ENCODE measurements at places on chromosomes 6 and 20.
A peak's percentile ranks its signal among the peaks of the same experiment; 100 is the strongest.

GRCh38 chr20:20465252-20465651, 97.3 kb downstream of the INSM1 start:
- DNase-seq, result peak; percentile 3

DNA sequence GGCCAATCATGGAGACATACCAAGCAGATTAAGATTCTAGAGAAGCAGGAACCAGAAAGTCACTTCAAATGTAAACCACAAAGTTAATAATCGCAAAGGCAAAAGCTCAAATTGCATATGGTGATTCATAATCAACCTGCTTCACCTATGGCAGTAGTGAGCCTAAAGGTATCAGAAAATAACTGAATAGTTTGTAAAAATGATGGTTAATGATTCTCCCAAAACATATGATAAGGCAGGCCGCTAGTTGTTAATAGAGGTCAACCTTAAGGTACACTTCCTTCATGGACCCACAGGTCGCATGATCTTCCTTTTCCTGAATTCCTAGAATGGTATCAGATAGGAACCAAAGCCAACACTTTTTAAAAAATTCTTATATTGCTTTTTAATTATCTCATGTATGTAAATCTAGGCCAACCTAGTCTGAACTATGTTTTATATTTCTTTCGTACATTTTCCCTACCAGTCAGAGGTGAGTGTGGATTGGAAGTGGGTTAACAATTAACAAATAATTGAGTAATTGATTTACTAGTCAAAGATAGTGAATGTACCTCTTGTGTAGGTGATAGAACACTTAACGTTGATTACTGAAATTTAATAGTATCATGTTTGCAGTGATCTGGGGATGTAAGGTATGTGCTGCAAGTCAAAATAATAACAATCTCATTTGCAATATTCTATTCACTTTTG, 16.4 kb downstream of the TAAR2 start:
- DNase-seq, result no peak

- DNase-seq, result peak; percentile 20
Observed at GRCh38 chr20:47991875-47992488, 206.7 kb upstream of the SULF2 start.

GRCh38 chr20:37697314-37697713, 3.5 kb downstream of the CTNNBL1 start:
- DNase-seq, result no peak

- DNase-seq, result peak; percentile 26
Observed at GRCh38 chr6:19333936-19334335, 503.2 kb upstream of the ID4 start.

- peak; percentile 89 for DNase-seq
Observed at GRCh38 chr6:131949909-131950766, 1.0 kb downstream of the CCN2 start.

- DNase-seq, result no peak
Observed at GRCh38 chr6:168385037-168385759, 55.8 kb upstream of the SMOC2 start.

GRCh38 chr20:19407736-19408135, 195.3 kb downstream of the SLC24A3 start:
- DNase-seq, result peak; percentile 60
